ENCODE measurements at places on chromosomes 12 and 14. TPM values are rescaled to one million over a fixed set of nuclear protein-coding genes. Genes with fewer than 3 reads are reported as not detected.

ASB2 gene
- total RNA-seq: 29.2 TPM

TAS2R43 gene
- 5.6 TPM for total RNA-seq

OASL gene
- 5.2 TPM for total RNA-seq

GALNT8 gene
- total RNA-seq: 7.5 TPM

C14orf39 gene
- total RNA-seq: not detected

SLC8A3 gene
- not detected for total RNA-seq

KCNC2 gene
- total RNA-seq: not detected

GRCh38 chr14:33061667-33062325 is 123.1 kb downstream of the NPAS3 start:
- no peaks in the 10 kb centered on the region for H3K36me3 ChIP-seq
- no peak overlapping the region for H3K27ac ChIP-seq
- H3K4me1 ChIP-seq: no peaks in the 10 kb centered on the region

DNA sequence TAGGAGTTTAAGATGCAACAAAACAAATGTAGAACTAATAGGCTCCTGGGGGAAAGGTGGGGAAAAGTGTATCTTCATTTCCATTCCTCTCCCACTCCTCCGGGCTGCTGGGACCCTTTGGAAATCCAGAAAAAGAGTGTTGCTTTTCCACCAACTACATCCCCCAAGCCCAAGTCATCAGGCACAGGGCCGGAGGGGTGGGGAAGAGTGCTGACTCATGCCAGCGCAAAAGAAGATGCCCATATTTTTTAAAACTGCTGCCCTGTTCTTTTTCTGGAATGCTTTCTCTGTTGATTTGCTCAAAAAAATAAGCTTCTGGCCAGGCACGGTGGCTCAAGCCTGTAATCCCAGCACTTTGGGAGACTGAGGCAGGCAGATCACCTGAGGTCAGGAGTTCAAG is 70.9 kb downstream of the TBK1 start:
- H3K4me3 ChIP-seq: no peak overlapping the region
- no peak for DNase-seq
- no peaks in the 10 kb centered on the region for H3K36me3 ChIP-seq
- no peaks in the 10 kb centered on the region for H3K4me1 ChIP-seq
- no peaks in the 10 kb centered on the region for H3K27me3 ChIP-seq
- H3K27ac ChIP-seq: no peak overlapping the region

GRCh38 chr12:5584412-5585175 is 152.7 kb downstream of the NTF3 start:
- H3K27ac ChIP-seq: no peak overlapping the region
- H3K36me3 ChIP-seq: no peaks in the 10 kb centered on the region
- H3K4me1 ChIP-seq: no peaks in the 10 kb centered on the region
- no peaks in the 10 kb centered on the region for H3K27me3 ChIP-seq

GRCh38 chr14:90539996-90540395 is 143.2 kb downstream of the CALM1 start:
- H3K27me3 ChIP-seq: no peaks in the 10 kb centered on the region
- no peaks in the 10 kb centered on the region for H3K36me3 ChIP-seq
- DNase-seq: no peak
- H3K27ac ChIP-seq: no peak overlapping the region
- H3K4me1 ChIP-seq: peaks cover 3% of the 10 kb centered on the region

DNA sequence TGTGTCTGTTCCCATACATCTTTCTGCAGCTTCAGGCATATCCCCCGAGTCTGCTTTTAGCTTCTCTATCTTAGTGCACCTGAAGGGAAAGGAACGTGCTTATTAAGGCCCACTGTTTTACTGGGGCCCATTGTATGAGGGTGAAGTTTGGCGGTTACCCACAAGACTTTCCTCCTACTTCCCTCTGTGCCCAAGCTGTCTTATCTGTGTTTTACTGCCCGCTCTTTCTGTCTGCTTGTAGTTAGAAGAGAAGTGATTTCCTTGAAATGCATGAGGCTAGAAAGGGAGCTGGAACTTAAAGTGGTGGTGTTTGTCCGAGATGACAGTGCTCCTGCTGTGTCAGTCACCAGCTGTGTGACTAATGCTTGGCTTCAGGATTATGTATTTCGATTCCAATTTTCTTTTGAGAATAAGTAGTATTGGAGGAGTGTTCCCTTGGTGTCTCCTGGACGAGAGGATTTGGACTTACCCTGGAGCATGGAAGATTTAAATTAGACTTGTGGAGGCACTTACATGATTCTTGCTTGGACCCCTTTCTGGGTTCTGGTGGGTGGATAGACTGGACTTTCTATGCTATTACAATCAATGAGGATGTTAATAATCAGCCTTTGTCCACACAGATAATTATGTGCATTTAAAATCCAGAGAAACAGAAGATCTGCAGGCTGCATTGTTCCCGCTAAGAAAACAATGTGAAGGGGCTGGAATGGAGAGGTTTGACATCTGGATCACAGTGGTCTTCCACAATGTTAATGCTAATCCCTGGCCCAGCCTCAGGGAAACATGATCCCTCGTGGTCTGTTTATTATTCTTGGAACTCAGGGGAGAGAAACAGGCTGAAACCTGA is 13.9 kb upstream of the KRT86 start:
- no peak overlapping the region for H3K4me3 ChIP-seq
- peaks cover 7% of the 10 kb centered on the region for H3K4me1 ChIP-seq
- H3K27me3 ChIP-seq: peaks cover 50% of the 10 kb centered on the region
- no peaks in the 10 kb centered on the region for H3K36me3 ChIP-seq

DNA sequence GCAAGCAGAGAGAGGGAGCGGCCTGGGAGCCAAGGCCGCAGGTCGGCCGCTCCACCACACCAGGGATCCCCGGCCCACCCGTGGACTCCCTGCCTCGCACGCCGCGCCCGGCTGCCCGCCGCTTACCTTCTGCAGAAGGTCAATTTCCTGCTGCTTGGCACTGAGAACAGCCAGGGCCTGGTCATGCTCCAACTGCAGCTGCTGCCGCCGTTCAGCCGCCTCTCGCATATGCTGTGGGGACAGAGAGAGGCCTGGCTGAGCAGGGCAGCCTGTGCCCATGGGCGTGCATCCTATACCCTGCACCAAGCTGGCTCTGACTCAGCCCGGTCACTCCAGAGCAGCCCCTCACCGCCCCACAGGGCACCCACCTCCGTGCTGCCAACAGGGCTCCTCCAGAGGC is 141.1 kb downstream of the PIWIL1 start:
- no peaks in the 10 kb centered on the region for H3K36me3 ChIP-seq
- no peak overlapping the region for H3K4me3 ChIP-seq
- no peak overlapping the region for H3K27ac ChIP-seq
- H3K27me3 ChIP-seq: peaks cover 19% of the 10 kb centered on the region
- no peak for DNase-seq
- no peaks in the 10 kb centered on the region for H3K4me1 ChIP-seq

- peaks cover 4% of the 10 kb centered on the region for H3K4me1 ChIP-seq
- no peaks in the 10 kb centered on the region for H3K27me3 ChIP-seq
- no peak for DNase-seq
- no peaks in the 10 kb centered on the region for H3K36me3 ChIP-seq
These were observed 18.5 kb upstream of the DHRS7 start for GRCh38 chr14:60183741-60184140.

GRCh38 chr12:126807312-126807865 is 1459.6 kb upstream of the TMEM132C start:
- DNase-seq: no peak
- H3K36me3 ChIP-seq: no peaks in the 10 kb centered on the region
- H3K27me3 ChIP-seq: no peaks in the 10 kb centered on the region
- no peaks in the 10 kb centered on the region for H3K4me1 ChIP-seq
- H3K27ac ChIP-seq: no peak overlapping the region

DNA sequence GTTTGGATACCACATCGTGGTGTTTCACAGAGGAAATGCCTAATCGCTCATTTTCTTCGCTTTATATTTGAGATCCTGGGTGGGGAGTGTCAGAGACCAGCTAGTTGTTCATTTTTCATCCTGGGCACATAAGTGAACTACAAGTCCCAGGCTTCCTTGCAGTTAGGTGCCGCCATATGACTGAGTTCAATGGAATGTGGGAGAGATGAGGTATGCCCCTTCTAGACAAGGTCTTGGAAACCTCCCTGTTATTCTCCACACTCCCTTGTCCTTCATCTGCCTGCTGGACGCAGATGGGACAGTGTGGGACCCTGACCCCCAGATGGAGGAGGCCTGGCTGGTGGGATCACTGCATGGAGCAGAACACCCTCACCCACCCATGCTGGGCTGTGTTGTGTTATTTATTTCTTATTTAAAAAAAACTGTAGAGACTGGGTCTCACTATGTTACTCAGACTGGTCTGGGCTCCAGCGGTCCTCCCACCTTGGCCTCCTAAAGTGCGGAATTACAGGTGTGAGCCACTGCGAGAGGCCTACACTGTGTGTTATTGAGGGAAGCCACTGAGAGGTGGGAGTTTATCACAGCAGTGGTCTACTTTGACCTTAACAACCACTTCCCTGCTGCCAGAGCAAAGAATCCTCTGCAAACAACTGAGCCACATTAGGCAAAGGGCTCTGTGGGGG is 42.9 kb upstream of the VRK1 start:
- no peak for DNase-seq
- H3K4me3 ChIP-seq: no peak overlapping the region
- no peaks in the 10 kb centered on the region for H3K36me3 ChIP-seq
- no peaks in the 10 kb centered on the region for H3K27me3 ChIP-seq

DNA sequence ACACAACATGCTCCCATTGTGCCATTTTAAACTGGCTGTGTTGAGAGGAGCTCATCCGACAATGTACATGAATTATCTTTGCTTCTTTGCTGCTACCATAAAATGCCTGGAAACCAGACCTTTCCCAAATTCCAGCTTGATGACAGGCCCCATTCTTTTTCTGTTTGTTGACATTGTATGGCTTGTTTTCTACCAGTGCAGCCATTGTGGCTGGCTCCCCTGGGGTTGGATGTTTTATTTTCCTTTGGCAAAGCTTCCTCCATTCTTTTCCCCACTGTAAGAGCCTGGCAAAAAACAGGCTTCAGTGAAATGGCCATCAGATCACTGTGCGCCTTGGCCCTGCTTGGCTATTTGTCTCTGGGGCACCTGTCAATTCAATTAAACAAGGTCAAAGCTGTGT is 532.5 kb downstream of the VRK1 start:
- H3K4me1 ChIP-seq: no peaks in the 10 kb centered on the region
- no peak overlapping the region for H3K4me3 ChIP-seq
- no peaks in the 10 kb centered on the region for H3K36me3 ChIP-seq
- no peak for DNase-seq
- no peak overlapping the region for H3K27ac ChIP-seq

GRCh38 chr14:94317259-94317658 is 5.9 kb downstream of the SERPINA6 start:
- peak overlapping the region; percentile 37 for H3K27ac ChIP-seq
- H3K4me3 ChIP-seq: no peak overlapping the region
- no peaks in the 10 kb centered on the region for H3K27me3 ChIP-seq

DNA sequence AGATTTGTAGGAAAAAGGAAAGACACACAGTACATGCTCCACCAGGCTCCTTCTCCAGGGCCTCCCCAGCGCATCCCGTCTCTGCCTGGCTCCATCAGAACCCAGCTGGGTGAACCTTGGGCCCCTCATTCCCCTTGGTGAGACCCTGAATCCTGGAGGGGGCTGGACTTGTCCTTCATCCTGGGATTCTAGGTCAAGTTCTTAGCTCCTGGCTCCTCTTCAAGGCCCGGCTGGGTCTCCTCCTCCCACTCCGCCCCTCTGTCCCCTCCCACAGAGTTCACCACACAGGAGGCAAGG is 49.2 kb downstream of the PSMA6 start:
- no peaks in the 10 kb centered on the region for H3K36me3 ChIP-seq
- H3K4me3 ChIP-seq: peak overlapping the region; percentile 10
- no peaks in the 10 kb centered on the region for H3K27me3 ChIP-seq

- H3K4me1 ChIP-seq: peaks cover 35% of the 10 kb centered on the region
- H3K36me3 ChIP-seq: no peaks in the 10 kb centered on the region
- DNase-seq: no peak
- peak overlapping the region; percentile 86 for H3K27ac ChIP-seq
- H3K4me3 ChIP-seq: peak overlapping the region; percentile 66
- no peaks in the 10 kb centered on the region for H3K27me3 ChIP-seq
These were observed 1.6 kb downstream of the GLTP start for GRCh38 chr12:109878749-109879148.

DNA sequence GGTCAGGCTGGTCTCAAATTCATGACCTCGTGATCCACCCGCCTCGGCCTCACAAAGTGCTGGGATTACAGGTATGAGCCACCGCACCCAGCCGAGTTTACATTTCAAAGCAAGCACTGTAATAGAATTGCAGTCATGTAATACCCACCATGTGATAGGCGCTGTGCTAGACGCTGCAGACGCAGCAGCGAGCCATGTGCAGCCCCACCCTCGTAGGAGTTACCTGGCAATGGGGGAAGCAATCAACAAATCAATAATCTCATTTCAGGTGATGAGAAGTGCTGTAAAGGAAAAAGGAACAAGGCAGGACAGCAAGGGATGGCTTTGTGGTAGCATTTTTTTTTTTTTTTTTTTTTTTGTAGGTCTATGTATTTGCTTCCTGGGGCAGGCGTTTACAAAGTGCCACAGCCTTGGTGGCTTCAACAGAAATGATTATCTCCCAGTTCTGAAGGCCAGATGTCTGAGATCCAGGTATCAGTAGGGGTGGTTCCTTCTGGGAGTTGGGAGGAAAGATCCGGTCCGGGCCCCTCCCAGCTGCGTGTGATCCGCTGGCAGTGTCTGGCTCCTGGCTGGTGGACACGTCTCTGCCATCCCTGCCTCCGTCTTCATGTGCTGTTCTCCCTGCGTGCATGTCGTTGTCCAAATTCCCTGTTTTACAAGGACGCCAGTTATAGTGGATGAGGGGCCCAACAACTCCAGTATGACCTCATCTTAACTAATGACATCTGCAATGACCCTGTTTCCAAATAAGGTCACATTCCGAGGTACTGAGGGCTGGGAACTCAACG is 72.8 kb downstream of the TNFAIP2 start:
- no peaks in the 10 kb centered on the region for H3K36me3 ChIP-seq
- peak; percentile 29 for DNase-seq
- H3K4me3 ChIP-seq: no peak overlapping the region
- H3K4me1 ChIP-seq: no peaks in the 10 kb centered on the region
- no peak overlapping the region for H3K27ac ChIP-seq
- peaks cover 4% of the 10 kb centered on the region for H3K27me3 ChIP-seq

DNA sequence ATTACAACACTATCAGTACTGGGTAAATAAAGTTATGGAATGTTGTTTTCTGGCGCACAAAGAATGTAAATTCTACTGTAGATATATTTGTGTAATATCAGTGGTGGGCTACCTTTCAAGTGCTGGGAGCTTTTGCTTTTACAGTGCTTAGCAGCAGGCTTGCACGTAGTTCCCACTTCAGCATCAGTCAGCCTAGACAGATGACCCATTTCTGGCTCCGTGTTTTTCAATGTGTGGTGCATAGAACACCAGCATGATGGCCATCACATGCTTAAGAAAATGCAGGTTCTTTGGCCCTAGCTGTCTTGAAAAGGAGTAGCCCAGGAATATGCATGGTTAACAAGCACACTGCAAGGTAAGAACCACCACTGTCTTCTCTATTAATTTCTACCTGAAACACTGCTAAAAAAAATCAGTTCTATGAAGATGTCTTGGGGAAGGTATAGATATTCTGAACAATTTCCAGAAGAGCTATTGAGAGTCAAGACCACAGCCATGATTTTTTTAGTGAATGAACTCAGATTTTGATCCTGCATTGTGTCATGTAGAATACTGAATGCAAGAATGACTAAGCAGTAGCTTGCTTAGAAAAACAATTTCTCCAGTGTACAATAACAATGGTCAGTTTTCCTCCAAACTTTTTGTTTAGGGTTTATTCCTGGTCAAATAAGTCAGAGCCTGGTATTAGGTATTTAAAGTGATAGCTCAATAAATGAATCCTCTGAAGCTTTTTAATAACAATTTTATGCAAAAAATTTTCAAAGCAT is 195.7 kb downstream of the AKAP6 start:
- DNase-seq: no peak
- no peak overlapping the region for H3K4me3 ChIP-seq
- H3K27ac ChIP-seq: no peak overlapping the region
- H3K36me3 ChIP-seq: no peaks in the 10 kb centered on the region

Data from transverse colon (tissue), 4 donors.